Dermis microvascular lymphatic vessel endothelial cell (primary cell): ENCODE measurements at places on chromosomes 7 and 10.

DNA sequence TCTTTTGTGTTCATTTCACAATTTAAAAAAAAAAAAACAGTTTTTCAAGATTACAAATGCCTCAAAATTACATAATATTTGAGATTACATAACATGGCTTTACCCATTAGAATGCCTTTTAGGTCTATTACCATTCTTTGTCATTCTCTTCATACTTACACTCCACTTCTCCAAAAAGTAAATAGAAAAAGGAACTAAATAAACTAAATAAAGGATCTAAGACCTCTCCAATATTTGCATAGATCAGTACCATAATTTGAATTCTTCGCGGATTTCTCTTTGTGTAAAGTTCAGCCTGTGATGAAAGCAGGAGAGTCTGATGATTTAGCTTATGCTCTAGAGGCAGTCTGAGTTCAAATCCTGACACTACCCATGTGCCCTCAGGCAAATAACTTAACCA, 56.4 kb upstream of the C1GALT1 start:
- DNase-seq, result no peak

DNA sequence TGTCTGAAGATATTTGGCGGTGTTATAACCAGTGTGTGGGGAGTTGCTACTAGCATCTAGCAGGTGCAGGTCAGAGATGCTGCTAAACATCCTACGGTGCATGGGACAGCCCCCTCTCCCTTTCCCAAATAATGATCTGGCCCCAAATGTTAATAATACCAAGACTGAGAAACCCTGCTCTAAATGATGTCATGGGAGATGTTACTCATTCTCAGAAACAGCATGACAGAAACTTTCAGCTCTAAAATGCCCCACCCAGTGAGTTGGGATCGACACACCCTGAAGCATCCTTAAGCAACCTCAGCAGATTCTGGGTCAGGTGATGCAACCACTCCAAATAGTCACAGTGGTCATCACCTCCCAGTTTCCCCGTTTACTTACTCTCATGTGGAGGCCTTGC, 108.8 kb upstream of the MPP7 start:
- no peak for DNase-seq

DNA sequence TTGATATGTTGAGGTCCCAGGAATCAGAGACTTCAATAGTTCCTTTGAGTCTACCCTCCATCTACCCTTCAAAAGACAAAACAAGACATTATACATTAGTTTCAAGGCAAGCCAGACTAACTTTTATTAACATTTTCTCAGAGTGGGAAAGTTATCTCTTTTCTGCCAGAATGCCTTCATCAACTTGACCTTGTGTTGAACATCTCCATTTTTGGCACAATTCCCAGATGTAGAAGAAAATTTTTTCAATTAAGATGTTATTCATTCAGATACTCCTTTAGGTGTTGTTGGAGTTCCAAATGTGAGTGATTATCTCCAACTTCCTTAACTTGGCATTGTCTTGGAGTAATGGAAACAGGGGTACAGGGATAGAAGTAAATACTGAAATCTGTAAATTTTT, 59.1 kb downstream of the NRF1 start:
- DNase-seq, result no peak

DNA sequence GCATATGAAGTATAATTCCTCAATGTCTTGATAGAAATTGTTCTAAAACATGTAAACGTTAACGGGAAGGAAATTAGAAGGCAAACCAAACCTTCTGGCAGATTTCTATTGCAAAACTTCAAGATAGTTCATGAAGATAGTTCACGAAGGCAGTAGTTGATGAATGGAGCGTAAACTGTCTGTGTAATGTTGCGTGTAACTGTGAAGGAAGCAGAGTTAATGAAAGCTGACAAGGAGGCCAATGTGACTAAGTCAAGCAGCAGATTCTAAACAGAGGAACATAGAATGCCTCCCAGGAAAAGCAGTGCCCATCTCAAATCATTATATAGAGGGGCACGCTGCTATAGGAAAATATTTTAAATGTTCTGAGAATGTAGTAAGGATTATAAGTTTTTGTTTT, 659.7 kb upstream of the IGFBP3 start:
- DNase-seq, result no peak

DNA sequence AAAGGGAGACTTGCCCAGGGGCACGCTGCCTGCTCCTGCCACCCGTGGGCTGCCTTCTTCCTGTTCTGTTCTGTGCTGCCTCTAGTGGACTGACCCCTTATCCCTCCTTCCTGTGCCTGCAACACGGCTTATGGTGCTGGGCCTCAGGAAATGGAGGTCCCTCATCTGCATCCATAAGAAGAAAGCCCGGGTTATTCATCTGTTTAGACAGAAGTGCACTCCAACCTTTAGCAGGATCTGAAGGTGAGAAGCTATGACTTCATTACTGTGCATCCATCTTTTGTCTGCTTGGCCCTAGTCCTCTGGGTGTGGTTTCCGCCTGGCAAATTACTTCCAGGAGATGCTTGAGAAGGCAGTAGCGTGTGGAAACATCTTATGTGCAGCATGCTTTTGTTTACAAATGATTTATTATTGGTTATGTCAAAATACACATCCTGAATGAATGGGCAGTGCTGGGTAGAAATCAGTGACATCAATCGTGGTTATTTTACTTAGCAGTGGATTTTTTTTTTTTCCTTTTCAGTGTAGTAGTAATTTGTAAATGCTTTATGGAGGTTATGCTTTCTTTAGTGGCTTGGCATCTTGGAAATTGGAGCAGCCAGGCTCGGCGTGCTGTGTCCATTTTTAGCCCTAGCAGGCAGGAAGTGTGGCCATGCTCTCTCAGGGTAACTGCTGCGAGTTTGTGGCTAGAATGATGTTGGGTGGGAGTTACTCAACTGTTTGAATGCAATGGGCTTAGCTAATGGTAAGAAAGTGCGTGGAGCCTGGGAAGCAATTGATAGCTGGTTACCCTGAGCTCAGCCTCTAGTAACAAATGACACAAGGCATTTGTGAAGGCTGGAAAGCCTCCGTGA, 12.7 kb downstream of the PTPRE start:
- peak; percentile 86 for DNase-seq

DNA sequence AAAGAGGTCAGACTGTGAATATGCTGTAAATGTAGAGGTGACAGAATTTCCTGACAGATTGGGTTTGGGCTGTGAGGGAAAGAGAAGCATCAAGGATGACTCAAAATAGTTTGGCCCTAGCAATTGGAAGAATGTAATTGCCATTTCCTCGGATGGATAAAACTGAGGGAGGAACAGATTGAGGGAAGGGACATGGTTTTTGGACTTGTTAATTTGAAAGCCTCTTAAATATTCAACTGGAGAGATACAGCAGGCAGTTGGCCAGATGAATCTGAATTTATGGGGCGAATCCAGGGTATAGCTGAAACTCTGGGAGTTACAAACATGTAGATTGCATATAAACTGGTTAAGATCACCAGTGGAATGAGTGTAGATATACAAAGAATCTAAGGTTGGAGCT, 3.4 kb downstream of the VPS50 start:
- DNase-seq, result no peak

GRCh38 chr10:3745521-3745920, 39.5 kb downstream of the KLF6 start:
- no peak for DNase-seq

- DNase-seq, result no peak
These were observed 49.0 kb downstream of the WNT2 start for GRCh38 chr7:117273814-117274225.

DNA sequence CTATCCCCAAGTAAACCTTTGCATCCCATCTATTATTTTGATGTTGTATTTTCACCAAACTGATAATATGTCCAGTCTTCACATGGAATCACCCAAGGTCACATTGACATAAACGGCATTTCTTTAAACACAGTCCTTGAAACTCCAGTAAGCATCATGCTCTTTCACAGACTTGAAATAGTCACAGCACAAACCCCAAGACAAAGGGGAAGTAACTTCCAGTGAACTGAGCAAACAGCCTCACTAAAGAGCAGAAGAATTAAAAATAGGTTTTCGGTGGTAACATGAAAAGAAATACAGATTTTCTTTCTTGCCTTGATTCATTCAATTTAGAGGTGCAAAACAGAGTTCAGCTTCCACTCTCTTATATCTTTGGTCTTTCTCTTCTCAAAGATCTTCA, 253.7 kb downstream of the SFMBT2 start:
- no peak for DNase-seq

GRCh38 chr10:119406601-119407253, 135.8 kb downstream of the RGS10 start:
- no peak for DNase-seq

- no peak for DNase-seq
These were observed 95.7 kb downstream of the POU6F2 start for GRCh38 chr7:39073432-39073831.

DNA sequence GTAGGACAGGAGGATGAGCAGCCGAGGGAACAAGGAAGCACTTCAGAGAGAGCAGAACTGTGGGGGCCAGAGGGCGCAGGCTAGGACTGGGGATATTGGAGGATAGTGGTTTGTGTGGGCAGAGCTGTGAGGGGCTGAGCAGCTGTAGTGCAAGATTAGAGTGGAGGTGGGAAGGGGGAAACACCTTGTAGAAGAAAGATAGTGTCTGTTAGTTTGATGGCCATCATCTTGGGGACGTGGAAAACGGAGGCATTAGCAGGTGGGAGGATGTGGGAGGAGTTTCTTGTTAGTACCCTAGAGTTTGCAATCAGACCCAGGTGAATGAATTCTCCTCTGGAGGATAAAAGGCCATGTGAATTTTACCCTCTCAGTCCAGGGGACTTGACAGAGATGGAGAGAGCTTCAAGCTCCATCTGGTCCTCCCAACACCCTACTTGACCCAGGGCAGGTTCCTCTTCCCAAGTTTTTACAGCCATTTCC, 34.0 kb downstream of the PRSS2 start:
- no peak for DNase-seq

DNA sequence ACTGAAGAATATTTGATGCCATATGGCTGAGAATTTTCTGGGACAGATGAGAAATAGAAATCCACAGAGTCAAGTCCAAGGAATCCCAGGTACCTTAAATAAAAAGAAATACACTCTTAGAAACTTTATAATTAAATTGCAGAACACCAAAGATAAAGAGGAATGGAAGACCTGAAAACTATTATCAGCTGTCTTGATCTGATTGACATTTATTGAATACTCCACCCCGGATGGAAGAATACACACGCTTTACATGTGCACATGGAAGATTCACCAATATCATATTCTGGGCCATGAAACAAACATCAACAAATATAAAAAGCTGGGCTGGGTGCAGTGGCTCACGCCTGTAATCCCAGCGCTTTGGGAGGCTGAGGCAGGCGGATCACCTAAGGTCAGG, 81.6 kb downstream of the EXOC6 start:
- DNase-seq, result no peak

GRCh38 chr7:37211097-37211880, 237.4 kb downstream of the ELMO1 start:
- DNase-seq, result no peak
